ENCODE measurements at places on chromosomes 2 and 18.

- DNase-seq: no peak
These were observed 370.4 kb downstream of the CLIP4 start for GRCh38 chr2:29485631-29486030.

GRCh38 chr2:160996584-160996983 is 163.6 kb upstream of the TANK start:
- DNase-seq: no peak

- DNase-seq: no peak
These were observed 78.6 kb downstream of the SATB2 start for GRCh38 chr2:199378948-199379650.

DNA sequence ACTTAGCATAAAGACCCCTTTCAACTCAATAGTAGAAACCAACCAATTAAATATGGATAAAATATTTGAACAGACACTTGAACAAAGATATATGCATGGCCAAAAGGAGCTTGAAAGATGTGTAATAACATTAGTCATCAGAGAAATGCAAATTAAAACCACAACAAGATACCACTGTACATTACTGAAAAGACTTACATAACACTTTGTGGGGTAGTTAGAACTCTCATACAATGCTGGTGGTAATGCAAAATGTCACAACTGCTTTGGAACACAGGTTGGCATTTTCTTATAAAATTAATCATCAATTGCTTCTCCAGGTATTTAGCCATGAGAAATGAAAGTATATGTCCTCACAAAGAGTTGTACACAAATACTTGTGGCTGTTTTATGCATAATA is 60.7 kb downstream of the TTC27 start:
- DNase-seq: no peak

- DNase-seq: peak; percentile 27
These were observed 109.9 kb downstream of the LYPD6B start for GRCh38 chr2:149148194-149149006.

DNA sequence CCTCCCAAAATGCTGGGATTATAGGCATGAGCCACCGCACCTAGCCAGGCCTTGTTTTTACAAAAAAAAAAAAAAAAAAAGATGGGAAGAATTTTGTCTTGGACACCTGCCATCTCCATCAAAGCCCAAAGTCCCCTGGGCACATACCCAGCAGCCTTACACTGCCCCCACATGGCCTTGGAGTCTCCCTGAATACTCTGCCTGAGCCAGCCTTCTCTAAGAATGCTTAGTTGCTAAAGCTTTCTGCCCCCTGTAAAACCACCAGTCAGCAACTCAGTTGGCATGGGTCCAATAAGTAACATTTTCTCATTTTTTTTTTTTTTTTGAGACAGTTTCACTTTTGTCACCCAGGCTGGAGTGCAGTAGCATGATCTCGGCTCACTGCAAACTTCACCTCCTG is 40.6 kb downstream of the SPC25 start:
- DNase-seq: no peak

GRCh38 chr2:177830881-177831386 is 241.6 kb downstream of the PDE11A start:
- no peak for DNase-seq

GRCh38 chr2:221895366-221896121 is 323.4 kb upstream of the EPHA4 start:
- DNase-seq: no peak

DNA sequence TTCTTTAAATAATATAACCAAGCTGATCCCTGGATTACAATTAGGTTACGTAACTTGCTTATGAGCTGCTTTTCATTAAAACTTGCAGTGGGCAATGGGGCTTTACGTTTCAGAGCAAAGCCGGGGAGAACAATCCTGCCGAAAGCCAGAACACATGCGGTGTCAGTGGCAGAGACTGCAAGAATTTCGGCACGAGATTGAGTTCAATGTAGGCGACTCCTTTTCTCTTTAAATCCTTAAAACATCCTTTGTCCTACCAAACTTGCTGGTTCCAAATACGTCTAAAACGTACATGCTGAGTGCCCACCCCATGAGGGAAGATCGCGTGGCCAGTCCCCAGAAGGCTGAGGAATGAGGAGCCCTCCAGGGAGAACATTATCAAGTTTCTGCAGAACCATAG is 36.8 kb upstream of the NCOA1 start:
- no peak for DNase-seq

- DNase-seq: peak; percentile 96
These were observed 52.9 kb downstream of the REL start for GRCh38 chr2:60934165-60934722.

DNA sequence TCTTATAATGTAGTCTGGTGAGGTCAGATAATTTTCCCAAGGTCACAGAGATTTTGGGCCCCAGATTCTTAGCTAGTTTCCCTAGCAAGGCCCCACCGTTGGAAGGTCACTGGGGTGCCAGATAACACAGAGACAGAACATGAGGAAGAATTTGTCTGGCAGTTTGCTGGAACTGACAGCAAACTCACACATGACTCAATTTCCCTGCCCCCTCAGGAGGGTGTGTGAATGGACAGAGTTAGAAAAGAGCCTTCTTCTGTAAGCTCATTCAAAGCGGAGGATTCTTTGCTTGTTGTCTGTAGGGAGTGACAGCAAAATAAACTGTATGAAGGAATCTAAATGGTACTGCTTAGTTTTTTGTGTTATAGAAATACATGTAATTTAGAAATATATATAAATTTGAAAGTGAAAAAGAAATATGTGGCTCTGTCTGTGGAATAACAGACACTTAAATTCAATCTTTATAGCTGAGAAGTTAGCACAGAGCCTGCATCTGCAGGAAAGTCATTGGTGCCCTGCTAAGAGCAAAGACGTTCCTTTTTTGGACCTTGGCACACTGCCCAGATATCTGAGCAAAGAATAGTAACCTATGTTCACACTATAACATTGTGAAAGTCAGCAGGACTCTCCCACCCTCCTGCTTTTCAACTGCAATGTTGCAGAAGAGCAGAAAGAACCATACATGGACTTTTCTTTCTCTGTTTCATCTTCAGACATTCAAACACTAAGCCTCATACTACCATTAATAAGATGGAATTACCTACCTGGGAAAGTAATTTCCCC is 2.1 kb downstream of the MDH1 start:
- no peak for DNase-seq

DNA sequence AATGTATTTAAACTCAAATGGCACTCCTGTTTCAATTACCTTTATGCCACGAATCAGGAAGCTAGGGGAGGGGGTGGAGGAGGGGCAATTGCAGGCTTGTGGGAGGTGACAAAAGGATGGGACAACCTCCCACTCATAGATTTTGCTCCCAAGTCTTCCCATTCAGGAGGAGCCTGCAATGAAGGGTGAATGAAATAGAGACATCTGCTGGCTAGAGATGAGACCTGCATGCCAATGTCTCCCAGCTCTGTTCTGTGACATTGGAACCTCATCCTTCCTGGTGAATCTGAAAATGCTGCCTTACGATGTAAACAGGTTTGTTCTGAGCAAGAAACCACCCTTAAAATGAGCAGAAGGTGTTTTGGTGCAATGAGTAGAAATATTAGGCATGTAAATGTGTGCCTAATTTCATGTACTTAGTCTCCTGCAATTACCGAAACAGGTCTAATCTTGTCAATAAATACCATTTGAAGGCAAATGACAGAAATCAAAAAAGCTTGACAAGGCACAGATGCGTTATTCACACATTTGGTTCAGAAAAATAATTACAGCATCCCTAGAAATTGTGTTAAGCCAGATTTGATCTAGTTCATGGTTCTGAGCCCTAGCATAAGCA is 2.7 kb upstream of the PID1 start:
- DNase-seq: peak; percentile 7

DNA sequence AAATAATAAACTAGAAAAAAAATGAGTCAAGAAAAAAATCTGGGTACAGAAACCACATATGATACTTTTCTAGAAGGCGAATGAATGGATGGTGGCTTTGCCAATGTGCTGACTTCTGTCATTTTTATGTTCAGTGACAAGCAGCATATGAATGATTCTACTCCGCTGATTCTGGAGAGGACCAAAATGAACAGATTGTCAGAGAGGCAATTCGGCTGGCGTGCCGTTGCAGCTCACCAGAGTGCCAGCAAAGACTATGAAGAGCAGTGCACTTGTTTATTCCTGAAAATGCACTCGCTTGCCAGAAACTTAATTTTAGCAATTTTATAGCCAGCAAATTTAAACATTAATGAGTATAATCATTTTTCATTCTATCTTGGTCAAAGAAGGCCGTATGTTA is 105.9 kb upstream of the NYAP2 start:
- no peak for DNase-seq

DNA sequence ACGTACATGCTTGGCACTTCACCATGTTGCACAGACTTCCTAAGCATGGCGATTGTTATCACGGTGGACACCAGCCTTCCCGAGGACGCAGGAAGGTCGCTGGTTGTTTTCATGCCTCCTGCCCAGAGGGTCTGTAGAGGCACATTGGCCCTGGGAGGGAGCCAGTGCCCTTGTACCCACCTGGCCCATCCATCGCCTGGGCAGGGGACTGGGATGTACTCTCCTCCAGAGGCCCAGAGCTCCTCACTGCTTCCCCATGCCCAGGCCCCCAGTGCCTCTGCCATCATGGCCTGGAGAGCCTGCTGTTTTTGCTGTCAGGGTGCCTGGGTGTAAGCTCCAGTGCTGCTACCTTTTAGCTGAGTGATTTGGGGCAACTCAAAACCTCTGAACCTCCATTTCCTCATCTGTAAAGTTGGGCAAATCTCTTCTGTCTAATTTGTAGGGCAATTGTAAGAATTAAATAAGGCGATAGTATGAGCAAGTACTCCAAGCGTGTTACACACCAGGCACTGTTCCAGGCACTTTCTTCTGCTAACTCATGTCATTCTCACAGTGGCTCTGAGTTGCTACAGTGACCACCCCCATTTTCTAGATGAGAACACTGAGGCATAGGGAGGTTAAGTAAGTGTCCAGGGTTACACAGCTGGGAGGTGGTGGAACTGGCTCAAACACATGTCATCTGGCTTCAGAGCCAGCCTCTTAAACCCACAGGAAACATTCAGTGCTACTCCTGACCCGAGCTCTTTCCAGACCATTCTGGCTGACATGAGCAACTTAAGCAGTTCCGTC is 45.3 kb downstream of the GREB1 start:
- DNase-seq: no peak

DNA sequence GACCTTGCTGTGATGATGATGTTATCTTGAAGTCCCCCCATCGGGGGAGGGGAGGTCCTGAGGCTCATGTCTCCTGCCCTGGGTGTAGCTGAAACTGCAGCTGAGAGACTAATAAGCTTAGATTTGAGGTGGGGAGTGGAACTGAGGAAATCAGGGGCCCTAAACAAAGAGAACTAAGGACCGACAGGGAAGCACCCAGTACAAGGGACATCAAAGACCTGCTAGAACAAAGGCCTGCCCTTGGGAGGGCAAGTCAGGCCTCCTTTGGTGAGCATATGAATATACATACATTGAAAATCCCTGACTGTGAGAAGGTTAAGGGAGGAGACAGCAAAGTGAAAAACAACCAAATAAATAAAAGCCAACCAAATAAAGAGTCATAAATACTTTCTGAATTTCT is 1132.5 kb upstream of the CELF4 start:
- DNase-seq: no peak

DNA sequence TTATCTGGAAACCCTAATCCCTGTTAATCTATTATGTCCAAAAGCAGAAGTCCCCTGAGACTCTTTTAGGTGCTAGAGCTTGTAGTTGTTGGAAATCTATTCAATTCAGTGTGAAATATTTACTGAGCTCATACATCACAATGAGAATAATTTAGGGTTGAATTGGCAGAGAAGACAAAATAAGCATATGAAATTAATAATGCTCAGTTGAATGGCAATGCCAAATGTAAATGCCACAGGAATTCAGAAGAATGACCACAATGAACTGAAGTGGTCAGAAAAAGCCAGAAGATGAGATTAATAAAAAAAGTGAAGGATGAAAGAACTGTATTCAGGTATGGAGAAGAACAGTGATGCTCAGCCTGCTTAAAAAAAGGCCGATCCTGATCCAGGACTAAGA is 8.0 kb upstream of the STAT4 start:
- DNase-seq: no peak

DNA sequence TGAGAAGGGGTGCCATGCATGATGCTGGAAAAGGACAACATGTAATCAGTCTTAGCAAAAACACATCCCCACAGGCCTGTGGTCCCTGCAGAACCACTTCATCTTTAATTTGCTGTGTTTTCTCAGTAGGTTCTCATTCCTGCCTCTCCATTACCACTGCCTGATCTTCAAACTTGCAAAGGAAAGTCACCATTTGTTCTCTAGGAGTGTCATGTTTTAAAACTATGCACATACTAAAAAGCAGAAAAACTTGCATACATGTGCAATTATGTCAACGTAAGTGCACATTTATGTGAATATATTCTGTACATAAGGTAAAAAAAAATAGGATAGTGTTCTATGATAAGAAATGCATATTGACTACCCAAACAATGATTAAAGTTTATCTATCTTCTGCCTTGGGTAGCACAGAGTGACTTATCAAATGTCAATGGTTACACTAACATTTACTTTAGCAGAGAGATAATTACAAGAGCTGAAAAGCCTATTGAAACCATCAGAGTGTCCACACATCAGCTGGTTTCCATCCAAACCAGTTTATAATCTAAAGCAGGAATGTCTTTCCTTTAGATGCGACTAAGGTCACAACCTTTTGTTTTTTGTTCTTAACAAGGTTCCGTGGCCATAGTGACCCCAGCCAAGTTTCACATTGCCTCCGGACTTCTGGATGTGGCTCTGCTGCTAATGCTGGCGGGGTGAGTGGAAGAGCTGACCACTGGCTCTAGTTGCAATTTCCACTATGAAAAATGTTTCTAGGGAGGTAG is 58.7 kb upstream of the RMDN2 start:
- no peak for DNase-seq

DNA sequence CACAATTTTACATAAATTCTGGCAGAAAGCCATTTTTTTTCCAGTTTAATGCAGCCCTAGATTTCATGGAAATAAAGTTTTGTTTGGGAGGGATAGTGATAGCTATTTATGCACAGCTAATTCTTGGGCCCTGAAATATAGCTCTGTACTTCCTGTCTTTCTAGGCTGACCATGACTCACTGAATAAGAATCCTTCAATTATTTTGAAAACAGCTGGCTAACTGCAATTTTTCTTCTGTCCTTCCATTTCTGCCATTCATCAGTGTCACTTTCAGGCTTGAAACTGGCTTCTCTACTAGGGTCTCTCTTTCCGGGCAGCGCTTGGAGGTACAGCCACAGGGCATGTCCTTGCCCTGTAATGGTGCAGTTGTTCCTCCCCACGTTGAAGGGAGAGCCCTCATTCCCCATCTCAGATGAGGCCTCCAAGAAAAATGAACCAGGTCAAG is 97.1 kb upstream of the TMEM178A start:
- DNase-seq: no peak

DNA sequence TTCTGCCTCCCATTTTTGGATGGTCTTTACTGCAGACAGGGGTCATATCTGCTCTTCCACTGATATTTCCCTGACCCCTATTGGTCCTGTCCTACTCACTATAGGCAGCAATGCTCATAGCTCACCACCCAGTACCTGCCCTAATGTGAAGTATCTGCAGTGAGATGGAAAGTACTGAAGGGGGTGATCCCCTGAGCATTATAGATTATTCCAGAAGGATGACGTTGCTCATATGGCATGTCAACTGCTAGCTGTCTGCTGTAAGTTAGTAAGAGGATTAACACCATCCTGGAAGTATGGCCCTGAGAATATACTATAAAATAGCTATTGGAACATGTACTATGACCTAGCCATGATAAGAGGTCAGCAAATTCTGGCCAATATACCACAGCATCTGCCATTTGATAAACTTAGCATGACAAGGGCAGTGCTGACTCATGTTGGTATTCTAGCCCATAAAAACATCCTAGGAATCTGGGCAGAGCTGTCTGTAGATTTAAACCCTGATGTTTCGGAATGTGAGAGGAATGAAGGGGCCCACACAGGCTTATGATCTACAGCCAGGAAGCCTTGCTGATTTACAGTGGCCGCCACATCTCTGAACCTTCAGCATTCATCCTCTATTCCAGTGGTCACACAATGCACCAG is 451.4 kb downstream of the TNS1 start:
- no peak for DNase-seq

Data from NCI-H524 treated with DMSO at 0.1 percent for 48 hours (cell line).